Stimulated activated CD4-positive, alpha-beta T cell treated with anti-CD3 and anti-CD28 coated beads, Interleukin-2, amount 100 ng/mL, for 24 hours (primary cell): ENCODE measurements at places on chromosomes 3 and 15.

- no peak for DNase-seq
Measured at GRCh38 chr15:42994546-42994945, 74.0 kb upstream of the TTBK2 start.

GRCh38 chr15:85149465-85150129 is 167.9 kb downstream of the PDE8A start:
- DNase-seq: no peak

DNA sequence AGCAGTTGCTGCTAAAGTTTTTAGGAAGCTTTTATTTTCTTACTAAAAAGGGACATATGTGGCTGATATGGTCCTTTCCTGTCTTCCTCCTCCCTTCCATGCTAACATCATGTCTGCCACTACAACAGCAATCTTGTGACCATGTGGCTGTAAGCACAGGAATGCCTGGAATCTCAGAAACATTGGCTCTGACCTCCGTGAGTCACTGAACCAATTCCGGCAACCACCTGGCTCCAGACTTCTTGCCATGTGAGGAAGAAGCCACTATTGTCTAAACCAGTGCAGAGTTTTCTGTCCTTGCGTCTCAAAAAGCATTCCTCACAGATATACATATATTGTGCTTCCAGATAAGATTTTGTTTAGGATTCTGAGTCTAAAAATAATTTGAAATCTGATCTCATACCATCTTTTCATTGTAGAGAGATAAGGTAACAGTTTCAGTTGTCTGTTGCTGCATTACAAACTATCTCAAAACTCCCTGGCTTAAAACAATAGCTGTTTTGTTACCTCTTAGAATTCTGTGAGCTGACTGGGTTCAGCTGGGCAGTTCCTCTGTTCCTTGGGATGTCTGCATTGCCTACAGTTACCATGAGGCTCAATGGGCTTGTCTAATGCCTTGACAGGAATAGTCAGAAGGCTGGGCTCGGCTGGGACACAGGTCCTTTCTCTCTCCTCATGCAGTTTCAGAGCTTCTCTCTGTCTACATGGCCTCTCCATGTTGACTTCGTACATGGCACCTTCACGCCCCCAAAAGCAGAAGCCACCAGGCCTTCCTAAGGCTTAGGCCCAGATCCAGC is 77.3 kb upstream of the MAGI1 start:
- no peak for DNase-seq

DNA sequence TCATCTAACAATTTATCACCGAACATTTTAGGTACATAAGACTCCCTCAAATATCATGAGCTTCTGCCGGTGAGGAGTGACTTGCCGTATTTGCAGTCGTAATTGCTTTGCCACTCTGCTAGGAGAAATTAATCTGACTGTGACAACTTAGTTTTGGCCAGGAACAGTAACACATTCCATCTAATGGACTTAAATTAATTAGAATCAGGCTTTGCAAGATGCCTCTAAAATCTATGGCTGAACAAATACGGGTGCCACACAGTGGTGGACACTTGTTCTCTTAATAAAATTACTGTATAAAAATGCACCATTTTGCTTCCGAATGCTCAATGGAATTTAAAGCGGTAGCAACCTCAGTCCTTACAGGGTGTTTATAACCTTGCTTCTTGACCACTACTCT is 27.6 kb upstream of the BDH1 start:
- DNase-seq: no peak

- peak; percentile 83 for DNase-seq
Measured at GRCh38 chr3:154120961-154121700, at the start of gene ARHGEF26. Gene ARHGEF26 (plus strand): TSS chr3:154121390. CDS start chr3:154121993, 603 bp downstream.

DNA sequence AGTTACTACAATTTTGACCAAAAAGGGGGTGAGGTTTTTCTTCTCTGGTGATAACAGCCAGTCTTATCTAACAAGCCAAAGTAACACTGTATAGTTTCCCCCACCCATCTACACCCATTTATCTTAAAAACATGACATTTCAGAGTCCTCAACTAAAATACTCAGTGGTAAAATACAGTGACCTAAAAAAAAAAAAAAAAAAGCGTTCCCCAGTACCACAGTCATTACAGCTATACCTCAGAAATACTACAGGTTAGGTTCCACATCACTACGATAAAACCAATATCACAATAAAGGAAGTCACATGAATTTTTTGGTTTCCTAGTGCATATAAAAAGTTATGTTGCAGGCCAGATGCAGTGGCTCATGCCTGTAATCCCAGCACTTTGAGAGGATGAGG is 13.8 kb downstream of the DENND4A start:
- DNase-seq: no peak
